GM06990 (cell line): ENCODE measurements at places on chromosomes 16 and 17.

- no peak for DNase-seq
Measured at GRCh38 chr17:13160296-13160695, 142.5 kb upstream of the ELAC2 start.

DNA sequence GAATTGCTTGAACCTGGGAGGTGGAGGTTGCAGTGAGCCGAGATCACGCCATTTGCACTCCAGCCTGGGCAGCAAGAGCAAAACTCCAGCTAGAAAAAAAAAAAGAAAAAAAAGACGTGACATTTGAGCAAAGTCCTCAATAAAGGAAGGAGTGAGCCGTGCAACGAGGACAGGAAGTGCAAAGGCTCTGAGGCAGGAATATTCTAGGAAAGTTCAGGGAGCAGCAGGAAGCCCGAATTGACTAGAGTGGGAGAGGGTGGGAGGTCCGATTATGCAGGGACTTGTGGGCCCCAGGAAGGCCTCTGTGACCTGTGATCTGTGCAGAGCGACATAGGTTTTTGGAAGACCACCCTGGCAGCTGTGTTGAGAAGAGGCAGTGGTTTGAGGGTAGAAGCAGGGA lies 8.6 kb upstream of the LASP1NB start:
- no peak for DNase-seq

DNA sequence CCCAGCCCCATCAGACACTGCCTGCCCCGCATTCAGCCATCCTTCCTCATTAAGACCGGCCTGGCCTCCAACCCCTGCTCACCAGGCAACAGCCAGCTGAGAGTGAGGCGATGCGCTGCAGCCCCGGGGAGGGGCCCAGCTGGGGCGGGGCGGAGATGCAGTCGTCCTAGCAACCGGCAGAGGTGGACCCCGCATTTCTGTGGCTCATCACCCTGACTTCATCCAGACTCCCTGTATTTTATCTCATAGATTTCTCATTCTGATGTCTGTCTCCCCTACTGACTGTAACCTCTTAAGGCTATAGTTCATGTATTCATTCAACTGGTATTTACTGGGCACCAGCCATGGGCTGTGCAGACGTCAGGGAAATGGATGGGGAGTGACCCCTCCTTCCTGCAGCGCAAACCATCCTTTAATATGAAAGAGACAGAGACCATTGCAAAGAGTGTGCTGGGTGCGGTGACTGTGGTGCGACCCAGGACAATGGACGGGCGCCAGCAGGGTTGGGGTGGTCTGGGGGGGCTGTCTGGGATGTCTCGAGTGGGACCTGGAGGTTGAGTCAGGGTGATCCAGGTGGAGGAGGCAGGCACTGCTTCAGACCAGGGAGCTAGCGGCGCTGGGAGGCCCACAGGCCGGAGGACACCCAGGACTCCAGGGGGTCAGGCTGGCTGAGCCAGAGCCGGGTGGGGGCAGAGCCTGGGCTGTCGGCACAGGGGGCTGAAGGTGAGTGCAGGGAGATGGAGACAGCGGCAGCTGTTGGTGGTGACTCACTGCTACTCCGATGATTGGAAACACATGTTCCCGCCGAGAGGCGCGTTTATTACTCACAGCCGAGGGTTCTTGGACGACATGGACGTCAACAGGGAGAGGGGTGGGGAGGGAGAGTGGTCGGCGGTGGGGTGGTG lies 10.5 kb upstream of the TIMP2 start:
- DNase-seq = no peak

GRCh38 chr17:36507266-36507665 lies 20.8 kb downstream of the ZNHIT3 start:
- no peak for DNase-seq

DNA sequence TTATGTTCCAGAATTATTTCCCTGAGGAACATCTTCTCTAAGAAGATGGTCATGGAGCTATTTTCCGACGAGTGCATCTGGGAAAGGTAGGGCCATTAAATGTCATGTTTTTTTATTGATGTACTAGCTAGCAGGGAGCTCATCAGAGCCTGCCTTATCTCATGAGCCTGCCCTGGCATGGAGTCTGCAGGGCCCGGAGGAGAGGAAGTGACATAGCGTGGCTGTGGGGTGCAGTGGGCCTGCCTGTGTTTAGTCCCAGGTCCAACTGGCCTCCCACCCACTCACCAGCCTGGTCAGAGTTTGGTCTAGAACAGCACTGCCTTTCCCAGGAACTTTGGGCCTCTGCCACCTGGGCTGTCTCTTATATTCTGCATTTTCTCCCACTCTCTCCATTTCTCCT lies 389.8 kb downstream of the SNX29 start:
- no peak for DNase-seq

DNA sequence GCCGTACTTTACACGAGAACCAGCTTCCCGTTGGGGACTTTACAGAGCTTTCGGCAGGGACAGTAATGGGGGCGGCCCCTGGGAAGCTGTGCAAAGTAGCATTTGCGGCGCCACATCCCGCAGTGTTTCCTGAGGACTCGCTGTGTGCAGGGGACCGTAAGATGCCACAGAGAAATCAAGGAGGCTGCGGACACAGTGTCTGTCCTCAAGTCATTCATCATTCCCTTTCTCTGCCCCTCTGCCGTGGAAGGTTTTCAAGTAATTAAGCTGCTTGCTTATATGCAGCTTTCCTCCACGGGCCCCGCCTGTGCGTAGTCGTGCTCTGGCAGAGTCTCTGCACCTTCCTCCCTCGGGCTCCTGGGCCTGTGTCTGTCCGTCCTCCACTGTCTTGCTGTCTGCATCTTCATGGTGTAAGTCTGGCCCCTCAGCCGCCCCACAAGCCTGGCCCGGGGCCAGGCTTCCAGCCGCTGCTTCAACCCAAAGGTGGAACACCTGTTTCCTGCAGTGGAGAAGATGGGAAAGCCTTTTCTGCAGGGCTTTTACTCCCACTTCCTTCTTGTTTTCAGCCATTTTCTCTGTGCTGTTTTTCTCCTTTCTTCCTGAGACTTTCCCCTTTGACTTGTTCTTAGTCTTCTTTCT lies 216.9 kb upstream of the CHMP6 start:
- DNase-seq = no peak

GRCh38 chr17:15382914-15383313 lies 41.5 kb upstream of the TEKT3 start:
- DNase-seq = no peak

DNA sequence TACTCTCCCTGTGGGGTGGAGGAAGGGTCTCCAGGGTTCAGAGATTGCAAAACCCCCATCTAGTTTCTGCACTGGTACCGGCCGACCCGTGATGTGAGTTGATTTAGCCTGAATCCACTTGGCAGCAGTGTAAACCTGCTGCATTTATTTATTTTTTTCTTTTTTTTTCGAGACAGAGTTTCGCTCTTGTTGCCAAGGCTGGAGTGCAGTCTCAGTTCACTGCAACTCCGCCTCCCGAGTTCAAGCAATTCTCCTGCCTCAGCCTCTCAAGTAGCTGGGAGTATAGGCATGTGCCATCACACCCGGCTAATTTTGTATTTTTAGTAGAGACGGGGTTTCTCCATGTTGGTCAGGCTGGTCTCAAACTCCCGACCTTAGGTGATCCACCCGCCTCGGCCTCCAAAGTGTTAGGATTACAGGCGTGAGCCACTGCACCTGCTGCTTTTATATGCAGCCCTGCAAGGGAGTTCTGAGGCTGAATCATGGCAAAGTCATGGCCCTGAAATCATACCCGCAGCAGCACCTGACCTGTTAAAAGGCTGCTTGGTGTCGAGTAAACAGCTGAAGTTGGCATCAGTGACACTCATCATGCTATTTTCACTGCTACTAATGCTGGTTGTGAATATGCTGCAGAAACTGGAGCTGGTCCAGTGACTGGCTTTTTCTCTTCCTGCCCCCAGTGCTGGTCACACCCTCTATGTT lies 21.4 kb downstream of the DEXI start:
- no peak for DNase-seq

DNA sequence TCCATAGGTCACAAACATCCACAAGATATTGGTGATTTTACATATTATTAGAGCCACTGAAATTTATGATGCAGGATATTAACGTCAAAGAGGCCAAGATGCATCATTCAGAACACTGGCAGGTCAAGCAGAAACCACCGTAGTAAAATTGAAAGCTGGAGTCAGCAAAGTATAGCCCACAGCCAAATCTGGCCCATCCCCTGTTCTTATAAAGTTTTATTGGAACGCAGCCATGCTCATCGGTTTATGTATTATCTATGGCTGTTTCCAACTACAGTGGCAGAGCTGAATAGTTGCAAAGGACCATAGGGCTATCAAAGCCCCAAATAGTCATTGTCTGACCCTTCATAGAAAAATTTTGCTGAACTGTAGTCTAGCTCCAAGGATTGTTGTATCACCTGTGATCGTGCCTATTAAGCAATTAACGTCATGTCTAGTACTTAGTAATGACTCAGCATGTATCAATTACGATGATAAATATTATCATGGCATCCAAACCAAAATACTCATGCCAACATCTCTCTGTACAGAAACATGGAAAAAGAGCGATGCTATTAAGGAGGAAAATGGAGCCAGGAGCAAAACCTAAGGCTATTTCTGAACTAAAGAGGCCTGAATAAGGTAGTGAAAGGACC lies 165.6 kb downstream of the IRX3 start:
- DNase-seq = no peak

GRCh38 chr17:20970329-20970728 lies 72.5 kb downstream of the USP22 start:
- DNase-seq = no peak

DNA sequence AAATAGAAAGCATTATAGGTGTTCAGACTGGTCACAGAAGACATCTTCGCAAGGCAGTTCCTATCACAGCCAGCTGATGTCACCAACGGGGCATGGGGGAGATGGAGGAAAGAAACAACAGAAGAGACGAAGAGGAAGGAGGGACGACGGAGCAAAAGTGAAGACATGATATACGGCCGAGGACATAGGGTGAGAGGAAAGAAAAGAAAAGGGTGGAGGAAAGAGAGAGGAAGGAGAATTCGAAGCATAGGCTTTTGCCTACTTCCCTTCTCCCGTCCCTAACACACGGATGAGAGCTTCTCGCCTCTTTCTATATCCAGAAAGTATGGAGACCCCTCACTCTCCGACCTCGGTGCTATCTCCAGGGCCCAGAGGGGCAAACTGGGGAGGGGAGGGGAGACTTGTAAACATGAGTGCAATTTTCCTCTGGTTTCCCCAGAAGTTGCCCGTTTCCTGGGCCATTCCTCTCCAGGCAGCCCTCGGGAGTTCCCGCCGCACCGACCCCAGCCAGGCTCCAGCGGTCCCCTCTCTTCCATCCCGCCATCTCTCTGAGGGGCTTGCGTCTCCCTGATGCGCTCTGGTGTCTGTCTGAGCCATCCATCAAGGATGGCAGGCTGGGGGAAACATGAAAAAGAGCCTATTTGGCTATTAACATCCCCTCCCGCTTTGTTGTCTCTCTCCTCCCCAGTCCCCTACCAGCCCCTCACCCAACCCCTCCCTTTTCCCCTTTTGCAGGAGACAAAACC lies 26.0 kb downstream of the COPZ2 start:
- no peak for DNase-seq

DNA sequence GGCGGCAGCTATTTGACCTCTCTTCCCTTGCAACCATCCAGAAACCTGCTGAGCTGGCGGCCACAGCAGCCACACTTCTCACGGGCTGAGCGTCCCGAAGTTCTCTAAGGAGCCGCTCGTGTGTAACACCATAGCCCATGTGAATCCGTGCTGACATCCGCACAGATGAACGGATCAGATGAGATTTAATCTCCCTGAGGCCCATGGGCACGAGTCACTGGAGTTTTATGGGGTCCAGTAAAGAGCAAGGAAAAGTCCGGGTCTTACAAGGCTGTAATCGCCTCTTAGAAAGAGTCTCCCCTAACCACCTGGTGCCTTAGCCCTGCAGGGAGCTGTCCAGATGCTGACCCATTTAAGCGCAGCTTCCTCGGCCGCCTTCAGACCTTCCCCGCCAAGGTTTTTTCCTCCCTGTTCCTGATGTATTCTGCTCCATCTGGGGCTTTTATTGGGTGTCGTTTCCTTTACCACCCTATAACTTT lies 5.5 kb upstream of the CACNG5 start:
- no peak for DNase-seq

DNA sequence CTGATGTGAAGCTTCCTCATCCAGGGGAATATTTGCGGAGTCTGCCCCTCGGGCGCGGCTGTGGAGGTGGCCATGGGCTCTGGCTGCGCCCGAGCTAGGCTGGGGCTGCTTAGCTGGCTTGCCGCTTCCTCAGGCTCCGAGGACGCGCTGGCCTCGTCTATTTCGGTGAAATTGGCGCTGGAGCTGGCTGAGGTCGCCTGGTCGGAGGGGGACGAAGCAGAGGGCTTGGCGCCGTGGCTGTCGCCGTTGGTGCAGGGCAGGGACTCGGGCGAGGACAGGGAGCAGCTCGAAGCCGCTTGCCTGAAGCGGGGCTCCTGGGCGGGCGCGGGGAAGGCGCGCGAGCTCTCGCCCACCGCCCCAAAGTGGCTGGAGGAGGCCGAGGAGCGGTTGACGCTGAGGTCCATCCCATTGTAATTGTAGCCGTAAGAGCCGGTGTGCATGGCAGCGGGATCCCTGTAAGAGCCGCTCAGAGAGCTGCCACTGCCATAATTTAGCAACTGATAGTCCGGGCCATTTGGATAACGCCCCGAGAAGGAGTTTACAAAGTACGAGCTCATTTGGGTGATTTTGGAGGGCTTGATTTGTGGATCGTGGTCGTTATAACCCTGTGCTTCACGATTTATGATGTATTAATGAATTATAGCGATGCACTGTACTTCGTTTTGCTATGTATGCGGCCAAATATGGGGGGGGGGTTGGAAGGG lies at the start of gene HOXB5:
HOXB5 (minus strand) TSS at position 654 of the 704 bp plus-strand sequence; CDS start at position 557, 97 bp downstream.
- DNase-seq = no peak

DNA sequence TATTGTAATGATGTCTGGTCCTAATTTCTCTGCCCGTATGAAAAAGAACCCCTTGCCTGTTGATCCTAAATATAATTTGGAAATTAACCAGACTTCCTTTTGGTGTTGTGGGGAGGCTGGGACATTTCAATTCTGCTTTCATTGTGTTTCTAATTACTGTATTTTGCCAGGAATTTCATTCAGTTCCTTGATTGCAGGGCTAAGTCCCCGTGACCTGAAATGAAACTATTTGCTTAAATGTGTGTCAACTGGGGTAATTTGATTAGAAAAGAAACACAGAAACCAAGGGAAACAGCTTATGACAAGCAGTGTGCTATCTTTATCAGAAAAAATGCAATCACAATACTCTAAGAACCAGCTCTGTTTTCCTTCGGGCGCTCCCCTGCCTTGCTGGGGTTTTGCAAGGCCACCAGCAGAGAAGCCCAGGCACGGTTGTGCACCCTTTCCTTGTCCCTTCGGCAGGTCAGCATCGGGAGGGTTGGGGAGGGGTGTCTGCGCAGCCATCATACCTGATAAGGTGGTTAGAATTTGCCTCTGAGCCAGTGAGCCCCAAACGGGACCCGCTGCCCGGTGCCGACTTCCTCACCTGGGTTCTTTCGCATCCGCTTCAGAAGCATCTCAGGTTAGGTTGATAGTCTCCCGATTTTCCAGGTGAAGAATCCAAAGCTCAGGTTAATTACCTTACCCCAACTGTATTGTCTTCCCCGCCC lies 19.4 kb downstream of the KLHL36 start:
- DNase-seq = no peak

DNA sequence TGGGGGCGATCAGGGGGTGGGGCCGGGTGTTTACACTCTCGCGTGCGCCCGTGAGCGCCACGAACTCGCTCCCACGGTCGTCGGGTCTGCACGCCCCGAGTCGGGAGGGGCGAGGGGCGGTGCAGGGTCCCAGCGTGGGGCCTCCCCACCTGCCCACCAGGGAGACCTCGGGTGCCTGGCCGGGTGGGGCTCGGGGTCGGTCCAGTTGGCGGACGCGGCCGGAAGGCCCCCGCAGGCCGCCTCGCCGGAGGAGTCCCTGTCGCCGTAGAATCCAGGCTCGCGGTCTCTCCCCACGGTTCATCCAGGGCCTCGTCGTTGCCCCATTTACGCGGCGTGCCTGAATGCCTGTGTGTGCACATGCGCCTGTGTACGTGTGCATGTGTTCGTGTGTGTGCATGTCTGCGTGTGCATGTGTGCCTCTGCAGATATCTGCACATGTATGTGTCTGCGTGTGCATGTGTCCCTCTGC lies 510 bp upstream of the RAB40B start:
- no peak for DNase-seq
